NCI-H510A treated with DMSO at 0.1 percent for 48 hours (cell line): ENCODE measurements at places on chromosomes 4 and X.
A peak's percentile ranks its signal among the peaks of the same experiment; 100 is the strongest.

DNA sequence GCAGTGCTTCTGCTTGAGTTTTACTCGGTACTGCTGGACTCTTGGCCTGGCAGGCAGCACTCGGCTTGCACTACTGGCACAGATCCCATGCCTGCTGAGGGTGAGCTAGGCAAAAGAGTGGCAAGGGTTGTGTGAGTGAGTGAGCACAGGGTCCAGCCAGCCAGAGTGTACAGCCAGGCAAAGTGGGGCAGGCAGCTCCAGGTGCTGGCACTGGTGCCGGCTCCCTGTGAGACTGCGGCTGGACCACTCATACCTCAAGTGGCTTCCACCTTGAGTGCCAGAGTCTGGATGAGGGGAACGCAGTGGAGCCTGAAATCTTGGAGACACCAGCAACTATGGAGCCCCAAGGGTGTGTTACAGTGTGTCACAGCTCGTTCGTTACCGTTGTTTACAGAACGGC lies 1451.9 kb upstream of the AGA start:
- no peak for DNase-seq

DNA sequence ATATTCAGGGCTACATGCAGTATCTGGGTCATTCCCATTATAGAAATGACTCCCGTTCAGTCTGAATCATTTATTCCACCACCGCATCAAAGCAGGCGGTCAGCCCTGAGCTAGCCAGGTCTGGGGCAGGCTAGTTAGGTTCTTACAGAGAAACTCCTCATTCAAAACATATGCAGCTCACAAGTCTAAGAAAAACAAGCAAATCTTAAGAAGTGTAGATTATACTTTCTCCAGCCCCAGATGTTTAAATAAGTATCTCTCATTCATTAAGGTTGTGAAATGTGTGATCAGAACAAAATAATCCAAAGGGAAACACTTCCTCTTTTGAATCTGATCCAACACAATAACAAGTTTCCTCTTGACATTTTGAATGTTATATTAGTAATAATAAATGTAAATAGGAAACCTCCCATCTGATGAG lies 441.9 kb downstream of the INPP4B start:
- DNase-seq, result no peak

- DNase-seq, result peak; percentile 46
Observed at GRCh38 chr4:167606551-167606950, 372.3 kb upstream of the SPOCK3 start.

DNA sequence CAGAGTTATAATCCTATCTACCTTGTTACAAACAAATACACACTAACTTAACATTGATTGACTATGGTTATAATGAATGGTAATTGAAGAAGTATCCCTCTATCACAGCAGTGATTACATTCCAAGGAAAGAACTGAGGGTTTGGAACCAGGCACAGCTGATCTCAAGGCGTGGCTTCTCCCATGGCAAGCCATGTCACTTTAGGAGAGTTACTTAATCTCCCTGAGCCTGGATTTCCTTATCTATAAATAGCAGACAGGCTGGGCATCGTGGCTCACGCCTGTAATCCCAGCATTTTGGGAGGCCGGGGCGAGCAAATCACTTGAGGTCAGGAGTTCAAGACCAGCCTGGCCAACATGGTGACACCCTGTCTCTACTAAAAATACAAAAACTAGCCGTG lies 25.6 kb downstream of the SORBS2 start:
- DNase-seq, result no peak
